Right hindlimb (tissue), 1 donor: ENCODE measurements at places on chromosomes 2 and 18.

- no peak for DNase-seq
Observed at GRCh38 chr18:50441501-50441900, 66.7 kb downstream of the SKA1 start.

DNA sequence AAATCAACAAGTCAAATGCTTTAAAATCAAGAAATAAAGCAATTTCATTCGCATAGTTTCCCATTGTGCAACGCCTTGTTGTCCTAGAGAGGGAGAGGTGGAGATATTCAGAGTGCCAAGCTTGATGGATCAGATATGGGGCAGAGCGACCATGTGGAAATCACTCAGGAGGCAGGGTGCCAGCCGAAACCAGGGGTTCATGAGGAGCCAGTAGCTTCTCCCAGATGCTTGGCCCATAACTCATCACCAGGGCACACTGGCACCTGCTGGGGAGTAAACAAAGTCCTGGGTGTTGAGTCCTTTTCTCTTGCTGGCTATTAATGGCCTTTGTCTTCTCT, 53.0 kb upstream of the ASAP2 start:
- DNase-seq = no peak

GRCh38 chr2:43941966-43942365, 53.8 kb downstream of the LRPPRC start:
- DNase-seq = no peak

DNA sequence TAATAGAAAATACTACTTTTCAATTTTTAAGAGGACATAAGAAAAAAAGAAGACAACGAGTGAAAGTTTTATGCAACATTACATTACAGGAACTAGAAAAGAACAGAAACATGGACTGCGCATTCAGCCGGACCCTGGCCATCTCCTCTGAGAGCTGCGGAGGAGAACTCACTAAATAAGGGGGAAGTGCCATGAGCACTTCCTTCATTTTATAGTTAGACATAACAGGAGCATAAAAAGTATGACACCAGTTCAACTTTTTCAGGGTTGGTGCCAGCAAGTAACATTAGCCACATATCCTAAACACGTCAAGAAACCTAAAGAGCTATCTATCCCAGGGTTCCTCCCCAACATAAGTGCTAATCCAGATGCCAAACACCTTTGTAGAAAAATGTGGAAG, 78.0 kb upstream of the SERTAD2 start:
- DNase-seq = no peak

DNA sequence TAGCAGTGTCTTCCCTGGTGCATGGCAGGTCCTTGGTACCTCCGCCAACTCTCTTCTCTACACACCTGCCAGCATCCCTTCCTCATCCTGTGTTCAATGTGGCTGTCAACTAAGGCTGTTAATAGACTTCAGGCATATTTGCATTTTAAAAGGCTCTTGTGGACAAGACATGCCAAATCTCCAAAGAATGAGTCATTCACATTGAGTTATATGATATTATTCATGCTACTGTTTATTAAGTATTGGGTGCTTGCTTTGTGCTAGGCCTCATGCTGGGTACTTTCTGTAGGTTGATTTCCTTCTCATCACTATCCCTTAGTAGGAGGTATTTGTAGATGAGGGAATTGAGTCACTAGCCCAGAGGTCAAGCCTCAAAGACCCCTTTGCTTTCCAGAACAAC, 5.2 kb downstream of the MYO1B start:
- no peak for DNase-seq

DNA sequence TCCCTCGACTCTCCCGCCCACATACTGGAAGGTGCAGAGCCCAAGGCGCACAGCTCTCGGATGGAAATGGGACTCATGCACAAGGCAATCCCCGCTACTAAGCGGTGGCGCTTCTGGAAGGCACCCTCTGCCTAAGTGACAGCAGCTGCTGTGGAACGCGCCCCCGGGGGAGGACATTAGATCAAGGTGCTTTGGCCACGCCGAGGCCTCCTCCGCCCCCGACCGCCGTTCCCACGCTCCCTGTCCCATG, 202 bp downstream of the MCEE start:
- no peak for DNase-seq

- DNase-seq = no peak
Observed at GRCh38 chr2:111884592-111884964, 585 bp upstream of the ANAPC1 start.

- no peak for DNase-seq
Observed at GRCh38 chr2:160790738-160791137, 297.1 kb upstream of the RBMS1 start.
